AG10803 (cell line): ENCODE measurements at places on chromosomes 1 and 21.

GRCh38 chr1:84385347-84385746 lies 12.9 kb upstream of the DNASE2B start:
- no peak for DNase-seq

GRCh38 chr1:159924025-159924790 lies 1.1 kb downstream of the TAGLN2 start:
- peak; percentile 92 for DNase-seq

DNA sequence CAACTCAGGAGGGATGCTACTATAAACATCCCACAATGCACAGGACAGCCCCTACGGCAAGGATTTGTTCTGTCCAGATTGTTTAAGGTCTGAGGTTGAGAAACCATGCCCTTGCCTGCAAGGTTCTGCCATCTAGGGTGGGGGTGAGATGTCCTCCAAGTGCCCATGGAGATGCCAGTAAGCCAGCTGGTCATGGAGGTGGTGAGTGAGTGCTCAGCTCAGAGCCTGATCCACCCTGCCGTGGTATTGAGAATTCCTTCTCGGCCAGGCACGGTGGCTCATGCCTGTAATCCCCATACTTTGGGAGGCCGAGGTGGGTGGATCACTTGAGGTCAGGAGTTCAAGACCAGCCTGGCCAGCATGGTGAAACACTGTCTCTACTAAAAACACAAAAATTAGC lies 13.3 kb upstream of the CTRC start:
- no peak for DNase-seq

DNA sequence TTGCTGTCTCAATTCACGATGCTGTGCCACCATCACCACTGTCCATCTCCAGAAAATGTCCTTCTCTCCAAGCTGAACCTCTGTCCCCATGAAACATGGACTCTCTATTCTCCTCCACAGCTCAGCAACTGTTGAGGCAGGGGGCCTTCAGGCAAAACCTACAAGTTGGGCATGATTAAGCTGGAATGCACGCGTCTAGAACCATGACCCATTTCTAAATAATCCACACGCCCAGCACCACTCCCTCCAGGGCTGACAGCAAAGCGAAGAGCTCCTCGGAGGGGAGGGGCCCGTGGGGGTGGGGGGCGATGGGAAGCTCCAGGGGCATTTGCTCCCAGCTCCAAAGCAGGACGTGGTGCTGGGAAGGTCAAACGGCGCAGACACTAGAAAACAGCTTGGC lies 3.3 kb upstream of the HES5 start:
- DNase-seq: peak; percentile 35

- DNase-seq: peak; percentile 100
Measured at GRCh38 chr1:234962340-234962989, 166.2 kb downstream of the TOMM20 start.

GRCh38 chr1:84869720-84870119 lies 23.3 kb downstream of the LPAR3 start:
- DNase-seq: peak; percentile 76

- peak; percentile 58 for DNase-seq
Measured at GRCh38 chr1:181424786-181425403, 58.4 kb upstream of the CACNA1E start.

DNA sequence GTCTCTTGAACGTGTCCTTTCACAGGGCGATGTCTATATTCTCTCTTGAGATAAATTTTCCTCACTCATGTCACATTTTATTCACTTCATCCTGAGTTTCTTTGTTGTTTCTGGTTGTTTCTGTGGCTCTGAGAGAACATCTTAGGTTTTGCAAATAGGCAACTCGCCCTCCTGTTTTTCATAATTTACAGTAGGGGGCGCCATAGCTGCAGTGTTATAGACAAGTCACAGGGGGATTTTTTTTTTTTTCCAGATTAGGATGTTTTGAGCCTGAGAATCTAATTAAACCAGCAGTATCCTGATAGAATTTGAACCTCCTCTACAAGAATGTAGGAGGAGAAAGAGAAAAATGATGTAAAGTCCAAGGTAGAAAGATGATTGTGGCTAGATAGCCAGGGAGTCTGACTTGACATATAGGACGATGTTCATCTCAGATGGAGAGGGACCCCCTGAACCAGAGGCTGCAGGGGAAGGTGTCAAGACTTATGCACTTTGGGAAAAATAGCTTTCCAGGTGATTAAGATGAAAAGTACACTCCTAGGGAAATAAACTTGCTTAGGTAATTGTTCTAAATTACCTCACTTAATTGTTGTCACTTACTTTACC lies 76.3 kb downstream of the ZP4 start:
- DNase-seq: no peak

DNA sequence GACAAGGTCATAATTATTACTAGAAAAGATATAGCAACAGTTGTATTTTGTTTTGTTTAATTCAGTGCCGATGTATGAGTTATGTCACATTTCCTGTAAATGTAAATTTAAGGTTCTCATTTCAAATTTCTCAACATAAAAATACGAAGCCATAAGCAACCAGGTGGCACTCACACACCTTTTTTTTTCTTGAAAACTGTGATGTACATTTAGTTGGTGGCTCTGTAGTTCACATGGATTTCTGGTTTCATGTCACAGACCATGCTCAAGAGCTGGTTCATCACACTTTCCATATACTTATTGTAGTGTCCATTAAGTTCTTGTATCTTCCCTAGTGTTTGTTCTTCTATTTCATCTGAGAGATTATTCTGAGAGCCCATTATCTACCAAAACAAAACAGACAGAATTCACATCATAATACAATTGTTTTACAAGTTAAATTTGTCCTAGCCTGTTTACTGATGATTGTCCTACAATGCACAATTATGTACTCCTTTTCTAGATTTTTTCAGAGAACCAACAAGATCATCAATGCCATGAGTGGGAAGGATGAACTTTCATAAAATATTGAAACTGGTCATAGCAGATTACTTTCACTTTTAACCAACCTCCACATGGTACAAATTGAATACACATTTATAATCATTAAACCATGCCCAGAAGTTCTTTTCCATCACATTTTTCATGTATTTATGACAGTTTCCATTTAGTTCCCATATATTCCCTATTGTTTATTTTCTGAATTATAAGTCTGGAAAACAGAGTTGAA lies 17.1 kb downstream of the ATP6V1G3 start:
- no peak for DNase-seq

- DNase-seq: no peak
Measured at GRCh38 chr1:60921175-60921574, 161.2 kb upstream of the NFIA start.

DNA sequence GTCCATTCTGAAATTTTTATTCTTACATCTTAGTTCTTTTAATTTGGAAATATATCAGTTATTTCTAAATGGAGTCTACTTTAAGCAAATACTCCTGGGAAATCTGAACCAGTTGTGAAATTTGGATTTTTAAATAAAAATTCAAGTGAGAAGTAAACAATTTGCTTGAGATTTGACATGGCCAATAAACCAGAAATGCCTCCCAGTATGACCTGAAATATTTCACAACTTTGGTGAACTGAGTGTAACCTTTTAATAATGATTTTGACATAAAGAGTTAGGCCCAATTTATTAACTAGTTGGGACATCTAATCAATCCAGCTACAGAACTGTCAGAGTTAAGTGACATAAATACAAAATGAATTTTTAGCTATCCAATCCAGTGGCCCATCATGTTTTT lies 192.0 kb downstream of the ZC3H11B start:
- no peak for DNase-seq

DNA sequence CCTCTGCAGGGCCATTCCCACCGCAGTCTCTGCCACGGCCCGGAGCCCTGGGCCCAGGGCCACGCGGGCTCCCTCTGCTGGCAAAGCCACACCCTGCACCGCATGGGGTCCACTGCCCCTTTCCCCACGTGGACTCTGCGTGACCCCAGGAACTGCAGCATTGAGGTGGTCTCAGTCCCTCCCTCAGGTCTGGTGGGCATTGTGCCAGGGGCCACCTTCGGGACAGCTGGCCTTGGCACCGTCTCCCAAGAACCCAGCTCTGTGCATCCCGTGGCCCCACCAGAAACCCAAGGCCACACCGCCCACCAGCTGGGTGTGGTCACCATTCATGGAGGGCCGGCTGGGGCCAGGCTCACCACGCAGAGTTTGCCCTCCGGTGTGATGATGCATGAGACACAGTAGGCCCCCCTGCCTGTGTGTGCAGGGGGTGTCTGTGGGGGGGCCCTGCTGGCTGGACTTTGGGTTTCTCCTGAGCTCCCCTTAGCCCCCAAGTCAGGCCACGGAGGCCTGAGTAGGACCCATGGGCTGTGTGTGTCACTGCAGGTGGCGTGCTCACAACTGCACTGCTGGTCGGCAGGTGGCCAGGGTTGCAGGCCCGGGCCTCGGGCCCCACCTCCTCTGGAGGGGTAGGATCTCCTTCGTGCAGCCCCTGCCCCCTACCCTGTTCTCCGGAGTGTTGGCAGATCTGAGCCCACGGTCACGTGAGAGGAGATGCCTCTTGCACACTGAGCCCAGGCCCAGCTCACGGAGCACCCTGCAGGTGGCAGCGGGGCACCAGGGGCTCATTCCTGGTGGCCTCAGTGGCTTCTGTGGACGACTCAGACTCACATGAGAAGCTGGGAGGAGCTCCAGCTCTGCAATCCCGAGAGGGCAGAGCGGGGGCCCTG lies 5.8 kb downstream of the VWA1 start:
- peak; percentile 15 for DNase-seq

GRCh38 chr1:37989361-37989930 lies 376 bp downstream of the SF3A3 start:
- DNase-seq: no peak

- peak; percentile 32 for DNase-seq
Measured at GRCh38 chr1:10755970-10756521, 40.4 kb downstream of the CASZ1 start.

GRCh38 chr1:2311184-2312032 lies 79.9 kb downstream of the MORN1 start:
- DNase-seq: peak; percentile 48

DNA sequence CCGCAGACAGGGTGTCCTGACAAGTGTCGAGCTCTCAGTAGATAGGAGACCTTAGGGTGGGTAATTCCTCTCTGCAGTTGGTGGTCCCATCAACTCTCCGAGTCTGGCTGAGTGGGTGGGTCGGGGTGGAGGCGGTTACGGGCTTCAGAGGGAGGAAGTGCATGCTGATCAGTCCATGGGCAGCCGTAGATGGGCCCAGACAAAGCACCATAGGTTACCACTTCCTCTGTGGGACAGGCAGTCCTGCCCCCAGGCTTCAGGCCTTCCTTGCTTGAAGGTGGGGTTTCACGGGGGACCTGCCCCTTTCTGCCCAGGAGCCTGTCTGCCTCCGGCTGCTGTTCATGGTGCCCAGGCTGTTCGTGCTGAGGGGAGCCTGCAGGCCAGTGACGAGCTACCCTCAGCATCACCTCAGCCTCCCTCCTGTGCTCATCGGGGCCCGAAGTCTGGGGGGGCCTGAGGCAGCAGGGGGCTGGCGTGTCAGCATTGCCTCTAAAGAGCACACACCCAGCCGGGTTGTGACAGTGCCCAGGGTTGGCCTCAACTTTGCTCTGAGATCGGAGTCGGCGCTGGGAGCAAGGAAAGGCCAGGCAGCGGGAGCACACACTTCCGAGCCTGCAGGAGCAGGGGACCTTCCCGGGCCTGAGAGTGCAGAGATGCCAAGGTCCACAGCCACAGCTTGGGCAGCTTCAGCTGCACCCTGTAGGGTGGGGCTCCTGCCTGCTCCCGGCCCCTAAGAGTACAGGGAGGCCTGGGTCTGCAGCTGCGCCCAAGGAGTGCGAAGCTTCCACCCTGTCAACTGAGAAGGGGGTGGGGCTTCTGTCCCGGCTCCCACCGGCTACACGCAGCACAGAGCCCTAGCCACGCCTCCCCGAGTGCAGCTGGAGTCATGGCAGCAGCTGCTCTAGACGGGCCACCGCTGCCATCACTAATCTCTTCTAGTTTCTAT lies 225.4 kb upstream of the NRIP1 start:
- DNase-seq: peak; percentile 16

- DNase-seq: peak; percentile 84
Measured at GRCh38 chr1:20426923-20427322, 59.1 kb downstream of the CAMK2N1 start.

DNA sequence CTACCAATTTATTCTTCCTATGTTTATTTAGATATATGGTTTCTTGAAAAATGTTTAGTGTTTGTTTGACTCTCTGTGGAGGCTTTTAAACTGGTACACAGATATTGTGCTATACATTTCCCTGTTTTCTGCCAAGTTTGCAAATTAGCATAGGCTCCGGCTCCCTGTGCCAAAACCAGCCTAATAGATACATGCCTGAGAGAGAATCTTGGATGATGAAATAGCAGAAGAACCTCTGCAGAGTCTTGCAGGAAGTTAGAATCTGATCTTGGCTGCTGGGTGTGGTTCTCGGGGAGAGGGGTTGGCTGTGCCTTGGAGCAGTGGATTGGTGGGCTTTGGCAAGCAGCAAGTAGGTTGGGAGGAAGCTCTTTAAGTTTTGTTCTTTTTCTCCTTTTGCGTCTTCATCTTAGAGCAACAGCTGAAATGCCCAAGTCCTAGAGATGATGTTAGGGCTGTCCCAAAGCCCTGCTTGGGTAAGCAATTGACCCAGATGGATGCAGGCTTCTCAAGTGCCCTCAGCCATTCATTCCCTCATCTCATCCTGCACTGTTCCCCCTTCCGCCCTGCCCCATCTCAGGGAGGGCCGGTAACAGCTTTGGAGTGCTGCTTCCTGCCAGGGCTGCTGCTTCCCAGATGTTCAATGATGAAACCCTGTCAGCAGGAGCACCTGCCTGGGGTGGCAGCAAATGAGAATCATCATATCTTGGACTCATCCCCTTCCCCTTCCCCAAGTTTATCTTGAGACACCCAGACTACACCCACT lies 9.3 kb downstream of the PLA2G2A start:
- DNase-seq: no peak

GRCh38 chr1:17118268-17118667 lies 983 bp downstream of the PADI2 start:
- DNase-seq: no peak

- no peak for DNase-seq
Measured at GRCh38 chr1:101128846-101129245, 103.3 kb upstream of the DPH5 start.

- peak; percentile 98 for DNase-seq
Measured at GRCh38 chr1:23198373-23198772, 18.9 kb downstream of the HTR1D start.

DNA sequence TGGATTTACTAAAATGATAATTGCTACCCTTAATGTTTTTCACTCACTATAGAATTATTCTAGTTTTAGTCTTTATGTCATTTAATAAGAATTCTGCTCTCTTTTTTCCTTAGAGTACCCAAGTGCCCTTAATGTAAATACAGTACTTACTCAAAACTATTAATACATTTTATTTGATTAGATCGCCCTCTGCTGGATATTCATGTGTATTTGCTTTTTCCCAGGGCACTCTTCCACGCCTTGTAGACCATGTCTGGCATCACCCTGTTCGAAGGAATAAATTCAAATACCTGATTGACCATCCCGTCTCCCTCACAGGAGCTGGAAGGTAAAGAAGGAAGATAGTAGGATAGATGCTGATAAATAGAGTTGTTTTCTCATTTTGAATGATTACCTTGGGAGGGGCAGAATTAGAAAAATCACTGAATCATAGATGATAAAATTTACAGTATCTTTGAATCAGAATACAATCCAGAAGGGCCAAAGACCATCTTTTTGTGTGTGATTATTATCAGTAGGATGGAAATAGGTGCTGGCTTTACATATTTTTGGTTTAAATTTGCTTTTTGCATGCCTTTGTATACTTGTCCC lies 4.1 kb downstream of the AXDND1 start:
- peak; percentile 69 for DNase-seq

- DNase-seq: no peak
Measured at GRCh38 chr1:153539395-153540093, 1.2 kb downstream of the S100A5 start.

- peak; percentile 30 for DNase-seq
Measured at GRCh38 chr1:185156288-185156853, 382 bp downstream of the TRMT1L start.

GRCh38 chr1:61241973-61242381 lies 159.6 kb downstream of the NFIA start:
- DNase-seq: no peak
